ENCODE measurements at places on chromosomes 13 and 19.

DNA sequence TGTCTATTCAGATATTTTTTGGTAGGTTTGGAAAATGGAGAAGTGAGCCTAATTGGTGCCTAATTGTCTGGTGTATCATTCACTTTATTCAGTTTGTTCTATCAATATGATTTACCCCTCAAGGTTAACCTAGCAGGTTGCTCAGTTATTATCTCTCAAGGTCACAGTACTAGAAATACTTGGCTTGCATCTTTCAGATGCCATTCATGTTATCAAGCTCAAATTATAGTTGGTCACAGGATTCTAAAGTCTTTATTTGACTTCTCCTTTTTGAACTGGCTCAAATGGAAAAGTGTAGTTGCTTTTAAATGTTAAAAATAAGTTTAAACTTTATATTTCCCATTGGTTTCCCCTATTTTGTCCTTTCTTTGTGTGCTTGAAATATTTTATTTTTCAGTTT, 2.6 kb downstream of the KCNRG start:
- DNase-seq, result no peak

GRCh38 chr13:70034286-70034685, 73.3 kb upstream of the ATXN8OS start:
- no peak for DNase-seq

DNA sequence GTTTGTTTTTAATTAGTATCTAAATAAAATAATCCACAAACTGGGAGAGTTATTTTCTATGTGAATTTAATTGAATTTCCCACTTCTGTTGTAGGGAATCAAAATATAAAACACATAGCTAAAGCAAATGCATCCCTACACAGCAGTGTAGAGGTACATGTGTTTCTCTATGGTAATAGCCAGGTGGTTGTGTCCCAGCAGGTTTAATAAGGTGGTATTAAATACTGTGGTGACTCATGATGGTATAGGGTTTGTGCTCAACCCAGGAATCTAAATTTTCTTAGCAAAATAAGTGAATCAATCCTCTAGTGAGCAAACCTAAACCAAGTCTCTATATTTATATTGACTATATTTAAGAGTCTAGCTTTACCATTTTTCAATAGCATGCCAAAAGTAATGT, 30.0 kb downstream of the PCDH9 start:
- DNase-seq, result no peak

DNA sequence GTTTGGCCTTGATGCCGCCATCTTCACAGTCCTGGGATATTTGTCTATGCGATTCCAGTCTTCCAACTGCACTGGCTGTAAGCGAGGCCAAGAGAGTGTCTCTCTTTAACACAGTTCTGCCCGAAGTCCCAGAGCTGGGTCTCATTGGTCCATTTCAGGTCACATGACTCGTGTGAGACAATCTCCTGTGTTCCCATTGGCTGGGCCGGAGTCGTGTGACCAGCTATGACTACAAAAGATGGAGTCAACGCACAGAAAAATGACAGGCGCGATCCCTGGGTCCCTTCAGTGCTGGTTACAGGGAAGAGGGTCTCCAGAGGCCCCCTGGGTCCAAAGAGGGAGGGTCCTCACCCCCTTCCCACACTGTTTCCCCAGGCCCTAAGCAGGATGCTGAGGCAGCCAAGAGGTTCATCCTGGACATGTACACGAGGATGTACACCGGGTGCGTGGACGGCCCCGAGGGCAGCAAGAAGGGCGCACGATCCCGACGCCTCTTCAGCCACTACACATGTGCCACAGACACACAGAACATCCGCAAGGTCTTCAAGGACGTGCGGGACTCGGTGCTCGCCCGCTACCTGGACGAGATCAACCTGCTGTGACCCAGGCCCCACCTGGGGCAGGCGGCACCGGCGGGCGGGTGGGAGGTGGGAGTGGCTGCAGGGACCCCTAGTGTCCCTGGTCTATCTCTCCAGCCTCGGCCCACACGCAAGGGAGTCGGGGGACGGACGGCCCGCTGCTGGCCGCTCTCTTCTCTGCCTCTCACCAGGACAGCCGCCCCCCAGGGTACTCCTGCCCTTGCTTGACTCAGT, 15.9 kb upstream of the S1PR4 start:
- no peak for DNase-seq

Measured in SHP77 treated with DMSO at 0.1 percent for 48 hours (cell line).